Brain microvascular endothelial cell (primary cell): ENCODE measurements at places on chromosomes 1 and 21.

DNA sequence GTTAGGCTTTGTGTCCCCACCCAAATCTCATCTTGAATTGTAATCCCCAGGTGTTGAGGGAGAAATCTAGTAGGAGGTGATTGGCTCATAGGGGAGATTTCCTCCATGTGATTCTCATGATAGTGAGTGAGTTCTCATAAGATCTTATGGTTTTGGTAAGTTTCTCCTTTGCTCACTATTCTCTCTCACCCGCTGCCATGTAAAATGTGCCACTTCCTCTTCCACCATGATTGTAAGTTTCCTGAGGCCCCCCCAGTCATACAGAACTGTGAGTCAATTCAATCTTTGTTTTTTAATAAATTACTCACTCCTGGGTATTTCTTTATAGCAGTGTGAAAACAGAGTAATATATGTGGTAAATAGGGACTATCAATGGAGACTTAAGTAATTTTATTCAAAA is 434.5 kb upstream of the OLFM3 start:
- no peak for DNase-seq

DNA sequence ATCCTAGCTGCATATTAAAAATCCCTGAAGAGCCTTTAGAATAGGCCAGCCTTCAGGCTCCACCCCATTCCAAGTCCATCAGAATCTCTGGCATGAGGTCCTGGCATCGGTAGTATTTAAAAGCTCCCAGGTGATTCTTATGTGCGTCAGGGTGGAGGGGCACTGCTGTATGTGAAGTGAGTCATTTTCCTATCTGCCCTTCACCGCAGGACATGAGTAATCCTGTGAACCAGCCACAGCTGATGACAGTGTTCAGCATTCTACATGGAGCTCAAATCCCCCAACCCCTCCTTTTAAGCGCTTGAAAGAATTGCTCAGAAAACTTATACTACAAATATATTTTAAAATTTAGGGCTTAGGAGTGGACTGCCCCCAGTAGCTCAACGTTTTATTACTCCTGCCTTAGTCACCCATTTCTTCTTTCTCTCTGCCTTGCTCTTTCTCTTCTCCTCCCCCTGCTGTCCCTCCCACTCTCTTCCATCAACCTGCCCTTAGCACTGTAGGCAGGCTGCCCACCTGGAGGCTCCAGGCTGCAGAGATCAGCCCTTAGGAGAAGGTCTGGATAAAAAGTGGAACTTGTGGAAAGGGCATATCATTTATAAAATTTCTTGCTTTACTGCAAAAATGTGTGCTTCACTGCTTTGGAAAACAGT is 73.8 kb upstream of the ZNF281 start:
- peak; percentile 97 for DNase-seq

DNA sequence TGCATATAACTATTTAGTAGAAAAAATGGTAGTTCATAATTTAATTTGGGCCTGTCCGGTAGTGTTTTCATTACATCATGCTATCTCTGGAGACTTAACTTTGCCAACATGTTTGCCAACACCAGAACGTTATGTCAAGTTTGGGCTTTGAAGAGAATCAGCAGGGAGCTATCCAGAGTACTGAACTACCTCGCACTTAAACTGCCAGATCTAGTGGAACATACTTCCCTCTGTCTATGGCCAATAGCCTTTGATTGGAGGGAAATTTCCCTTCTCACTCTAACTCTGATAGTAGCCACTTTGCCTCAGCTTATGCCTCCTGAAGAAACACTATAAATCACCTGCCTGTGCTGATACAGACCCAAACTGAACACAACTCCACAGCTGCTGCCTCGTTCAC is 10.0 kb downstream of the LRRC53 start:
- DNase-seq, result peak; percentile 28

DNA sequence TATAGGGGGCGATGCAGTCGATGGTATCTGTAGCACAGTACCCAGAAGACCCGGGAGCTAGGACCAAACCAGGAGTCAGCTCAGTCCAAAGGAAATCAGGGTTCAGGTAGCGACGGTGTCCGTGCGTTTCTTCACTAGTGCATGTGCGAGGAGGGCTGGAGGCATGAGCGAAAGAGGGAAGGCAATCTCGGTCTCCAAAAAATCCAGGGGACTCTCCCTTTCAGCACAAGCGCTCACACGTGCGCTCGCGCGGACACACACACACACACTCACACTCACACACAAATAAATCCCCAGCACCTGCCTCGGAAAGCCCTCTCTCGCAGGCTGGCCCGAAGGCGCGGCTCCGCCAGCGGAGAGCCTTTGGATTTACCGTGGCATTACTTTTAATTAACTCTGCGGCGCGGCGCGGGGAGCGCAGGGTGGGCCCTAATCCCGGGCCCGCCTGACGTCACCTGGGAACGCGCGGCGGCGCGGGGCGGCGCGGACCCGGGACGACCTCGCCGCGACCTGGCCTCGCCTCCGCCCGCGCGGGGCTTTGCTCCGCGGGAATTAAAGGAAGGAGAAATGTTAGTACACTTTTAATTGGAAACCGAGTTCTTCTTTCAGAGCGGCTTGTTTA is 121.2 kb downstream of the LMX1A start:
- no peak for DNase-seq

- no peak for DNase-seq
These were observed 194.0 kb downstream of the NRIP1 start for GRCh38 chr21:14870853-14871149.

DNA sequence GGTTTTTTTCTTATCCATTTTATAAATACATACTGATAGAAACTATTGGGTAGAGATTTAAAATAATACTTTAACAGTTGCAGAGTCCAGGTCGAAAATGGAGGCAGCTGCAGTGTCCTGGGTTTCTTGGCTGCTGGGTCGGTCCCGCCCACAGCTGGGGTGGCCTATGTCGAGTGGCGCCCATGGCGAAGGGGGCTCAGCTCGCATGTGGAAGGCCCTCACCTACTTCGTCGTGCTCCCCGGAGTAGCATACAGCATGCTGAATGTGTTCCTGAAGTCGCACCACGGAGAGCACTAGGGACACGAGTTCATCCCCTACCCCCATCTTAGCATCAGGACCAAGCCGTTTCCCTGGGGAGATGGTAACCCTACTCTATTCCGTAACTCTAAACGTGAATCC is 1304.9 kb upstream of the ADGRL2 start:
- no peak for DNase-seq

DNA sequence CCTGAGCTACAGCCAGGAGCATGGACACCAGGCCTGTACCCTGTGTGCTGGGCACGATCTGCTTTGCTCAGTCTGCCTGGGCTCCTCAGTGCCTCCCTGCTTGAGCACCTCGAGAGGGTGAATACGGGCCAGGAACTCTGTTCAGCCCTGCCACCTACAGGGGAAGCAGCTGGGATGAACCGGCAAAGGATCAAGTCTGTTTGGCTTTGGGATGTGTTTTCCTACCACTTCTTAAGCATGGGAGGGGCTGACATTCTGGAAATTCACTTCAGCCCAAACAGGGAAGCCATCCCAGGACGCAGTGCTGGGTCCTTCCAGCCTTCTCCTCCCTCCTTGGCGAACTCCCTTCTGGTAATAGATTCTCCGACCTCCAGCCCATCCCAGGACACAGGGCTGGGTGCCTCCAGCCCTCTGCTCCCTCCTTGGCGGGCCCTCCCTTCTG is 55.8 kb upstream of the SELENON start:
- DNase-seq, result peak; percentile 27

- DNase-seq, result no peak
These were observed 1.8 kb upstream of the HNRNPR start for GRCh38 chr1:23345920-23346319.

- DNase-seq, result no peak
These were observed 26.4 kb upstream of the DPH5 start for GRCh38 chr1:101051688-101052638.

DNA sequence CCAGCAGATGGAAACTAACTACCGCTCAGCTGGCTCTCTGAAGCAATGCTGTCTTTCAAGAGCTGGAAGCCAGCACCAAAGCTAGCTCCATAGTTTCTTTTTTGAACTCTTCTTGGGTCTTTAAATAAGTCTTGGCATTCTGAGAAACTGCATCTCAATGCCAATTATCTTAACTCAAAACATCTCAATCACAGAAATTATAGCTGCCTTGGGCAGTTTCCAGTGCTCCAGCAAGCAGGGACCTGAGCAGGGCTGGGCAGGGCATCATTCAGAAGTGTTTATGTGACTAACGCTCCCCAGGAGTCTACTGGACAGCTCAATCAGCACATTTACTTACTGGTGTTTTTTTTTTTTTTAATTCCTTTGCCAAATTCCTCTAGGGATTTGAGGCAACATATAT is 18.3 kb upstream of the PADI4 start:
- DNase-seq, result peak; percentile 23
